ENCODE measurements at places on chromosomes 6 and 20.

DNA sequence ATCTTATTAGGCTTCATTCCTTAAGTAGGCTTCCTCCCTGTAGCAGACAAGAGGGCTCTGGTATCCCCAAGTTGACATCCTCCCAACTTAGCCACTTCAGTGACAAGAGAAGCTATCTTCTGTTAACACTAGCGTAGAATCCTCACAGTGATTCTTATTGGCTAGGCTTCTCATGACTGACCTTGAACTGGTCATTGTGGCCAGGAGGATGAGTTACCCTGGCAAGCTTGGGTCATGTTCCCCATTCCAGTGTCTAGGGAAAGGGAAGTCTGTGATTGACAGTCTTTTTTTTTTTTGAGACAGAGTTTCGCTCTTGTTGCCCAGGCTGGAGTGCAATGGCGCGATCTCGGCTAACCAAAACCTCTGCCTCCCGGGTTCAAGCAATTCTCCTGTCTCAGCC is 7.1 kb downstream of the CDKAL1 start:
- no peak for DNase-seq

- DNase-seq, result no peak
Measured at GRCh38 chr6:131430531-131430930, 142.5 kb upstream of the ARG1 start.

- DNase-seq, result no peak
Measured at GRCh38 chr6:88920088-88920487, 43.3 kb downstream of the RNGTT start.

DNA sequence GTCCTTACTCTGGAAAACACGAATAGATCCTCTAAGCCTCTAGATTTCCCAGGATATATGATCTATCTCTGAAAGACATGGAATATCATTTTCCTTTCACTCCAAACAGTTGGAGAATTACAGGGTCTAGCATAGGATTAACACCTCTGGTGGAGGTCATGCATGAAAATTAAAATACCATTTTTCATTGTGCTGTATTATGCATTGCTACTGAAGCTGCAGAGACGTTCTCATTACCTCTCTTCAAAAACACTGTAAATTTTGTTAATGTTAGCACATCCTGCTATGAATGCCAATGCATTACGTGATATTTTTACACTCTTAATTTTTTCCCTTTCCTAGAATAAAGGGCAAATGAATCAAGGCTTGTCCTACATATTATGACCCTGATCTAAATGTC is 558.6 kb downstream of the TBC1D32 start:
- DNase-seq, result no peak

DNA sequence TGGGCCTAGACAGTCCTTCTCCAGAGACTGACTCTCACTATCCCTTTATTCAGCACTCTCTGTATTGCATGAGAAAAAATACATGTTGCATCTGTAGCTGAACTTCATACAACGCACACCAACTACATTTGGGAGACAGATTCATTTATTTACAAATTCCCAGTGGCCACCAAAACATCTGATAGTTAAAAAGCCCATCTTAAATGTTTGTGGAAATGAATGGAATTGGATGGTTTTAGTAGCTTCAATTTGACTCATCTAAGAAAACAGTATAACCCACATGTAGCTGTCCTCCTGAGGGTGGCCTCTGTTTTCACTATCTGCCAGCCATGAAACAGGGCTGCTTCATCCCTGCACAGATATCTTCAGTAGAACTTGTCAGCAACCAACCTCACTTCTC is 116.3 kb downstream of the PCSK2 start:
- no peak for DNase-seq

- peak; percentile 42 for DNase-seq
Measured at GRCh38 chr20:38880952-38881735, 45.1 kb upstream of the FAM83D start.

DNA sequence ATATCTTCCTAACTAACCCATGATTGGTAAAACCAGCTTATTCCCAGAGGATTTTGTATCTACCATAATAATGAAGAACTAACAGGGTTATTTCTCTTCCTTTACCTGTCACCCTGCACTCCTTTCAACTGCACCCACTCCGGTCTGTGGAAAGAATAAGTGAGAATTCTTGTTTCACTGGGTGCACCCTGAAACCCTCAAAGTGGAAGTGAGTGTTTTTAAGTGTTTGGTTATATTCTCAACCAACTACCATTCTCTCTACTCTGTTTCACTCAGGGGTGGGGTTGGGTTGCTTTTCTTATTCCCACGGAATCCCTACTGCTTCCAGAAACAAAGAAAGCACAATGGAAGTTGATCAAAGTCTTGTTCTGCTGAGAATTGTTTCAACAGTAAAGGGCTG is 42.6 kb upstream of the KHDRBS2 start:
- no peak for DNase-seq

GRCh38 chr20:43295263-43295662 is 105.6 kb upstream of the PTPRT start:
- DNase-seq, result no peak

GRCh38 chr6:156598071-156598854 is 178.9 kb upstream of the ARID1B start:
- DNase-seq, result no peak

DNA sequence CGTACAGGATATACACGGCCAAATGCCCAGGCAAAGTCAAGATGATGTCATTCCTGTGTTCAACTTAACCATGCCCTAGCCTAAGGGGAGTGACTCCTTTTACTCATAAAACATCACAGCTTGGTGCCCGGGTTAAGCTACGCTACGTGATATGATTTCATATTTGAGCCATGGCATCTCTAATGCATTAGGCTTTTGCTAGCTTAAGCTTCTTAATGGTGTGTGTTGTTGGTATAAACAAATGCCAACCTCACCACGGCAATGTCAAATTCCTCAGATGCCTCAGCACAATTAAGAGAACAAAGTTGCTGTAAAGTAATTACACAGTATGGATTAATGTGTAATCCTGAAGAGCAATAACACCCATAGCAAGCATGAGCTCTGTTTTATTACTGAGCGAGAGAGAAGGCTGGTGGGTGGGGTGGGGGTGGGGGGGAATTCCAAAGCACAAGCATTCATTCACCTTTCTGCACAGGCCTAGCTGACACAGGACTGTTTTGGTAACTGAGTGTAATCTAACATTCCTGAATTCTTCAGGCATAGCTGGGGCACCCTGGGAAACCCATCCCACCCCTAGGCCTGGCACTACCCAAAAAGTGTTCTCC is 44.7 kb upstream of the CNKSR3 start:
- no peak for DNase-seq

- no peak for DNase-seq
Measured at GRCh38 chr6:168815229-168815628, 374.2 kb downstream of the SMOC2 start.

- DNase-seq, result no peak
Measured at GRCh38 chr6:32741031-32741960, at the start of gene HLA-DQA2. Gene HLA-DQA2, plus strand, starts transcription at chr6:32741391. Its CDS starts 53 bp downstream, at chr6:32741444.

DNA sequence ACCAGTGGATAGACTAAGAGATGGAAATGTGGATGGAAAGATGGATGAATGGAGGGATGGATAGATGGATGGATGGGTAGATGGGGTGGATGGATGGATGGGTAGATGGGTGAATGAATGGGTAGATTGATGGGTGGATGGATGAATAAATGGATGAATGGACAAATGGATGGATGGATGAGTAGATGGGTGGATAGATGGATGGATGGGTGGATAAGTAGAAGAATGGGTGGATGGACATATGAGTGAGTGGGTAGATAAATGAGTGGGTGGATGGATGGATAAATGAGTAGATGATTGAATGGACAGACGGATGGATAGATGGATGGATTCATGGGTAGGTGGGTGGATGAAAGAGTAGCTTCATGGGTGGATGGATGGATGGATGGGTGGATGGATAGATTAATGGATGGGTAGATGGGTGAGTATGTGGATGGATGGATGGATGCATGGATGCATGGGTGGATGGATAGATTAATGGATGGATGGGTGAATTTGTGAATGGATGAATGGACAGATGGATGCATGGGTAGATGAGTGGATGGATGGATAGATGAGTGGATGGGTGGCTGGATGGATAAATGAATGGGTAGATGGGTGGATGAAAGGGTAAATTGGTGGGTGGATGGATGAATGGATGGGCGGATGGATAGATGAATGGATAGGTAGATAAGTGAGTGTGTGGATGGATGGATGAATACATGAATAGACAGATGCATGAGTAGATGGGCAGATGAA is 29.5 kb upstream of the KCNB1 start:
- no peak for DNase-seq

DNA sequence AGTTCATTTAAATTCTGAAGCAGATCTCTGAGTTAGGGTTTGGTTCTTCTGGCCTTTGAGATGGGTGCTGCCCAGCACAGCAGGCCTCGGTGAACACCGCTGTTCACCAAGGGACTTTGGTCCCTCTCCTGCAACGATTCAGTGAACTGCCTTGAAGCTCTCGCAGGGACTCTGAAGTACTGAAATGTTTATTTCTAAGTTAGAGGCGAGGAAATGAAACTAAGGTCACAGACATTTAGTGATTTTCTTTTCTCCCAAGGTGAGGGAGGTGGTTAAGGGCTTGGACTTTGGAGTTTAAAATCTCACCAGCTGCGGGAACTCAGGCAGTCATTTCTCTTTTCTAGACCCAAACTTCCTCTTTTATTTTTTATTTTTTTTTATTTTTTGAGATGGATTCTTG is 26.2 kb downstream of the E2F3 start:
- no peak for DNase-seq

DNA sequence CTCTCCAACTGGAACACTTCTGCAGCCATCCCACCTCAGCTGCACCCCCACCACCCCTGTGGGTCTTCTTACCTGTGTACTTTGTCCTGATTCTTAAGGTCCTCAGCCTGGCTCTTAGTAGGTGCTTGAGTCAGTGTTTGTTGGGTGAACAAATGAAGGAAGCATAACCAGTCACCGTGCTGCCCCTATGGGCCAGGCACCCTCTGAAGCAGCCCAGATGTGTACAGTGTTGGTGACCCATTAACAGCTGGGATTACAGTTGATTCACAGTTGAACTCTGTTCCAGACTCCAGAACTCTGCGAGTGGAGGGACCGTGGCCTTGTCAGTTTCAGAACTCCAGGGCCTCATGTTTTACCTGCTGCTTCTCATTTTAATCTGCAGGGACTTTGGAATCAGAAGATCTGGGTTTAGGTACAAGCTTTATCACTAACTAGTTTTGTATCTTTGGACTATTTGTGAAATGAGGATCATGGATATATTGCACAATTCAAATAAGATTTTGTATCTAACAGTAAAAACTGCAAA is 203.8 kb downstream of the TMEM242 start:
- no peak for DNase-seq

DNA sequence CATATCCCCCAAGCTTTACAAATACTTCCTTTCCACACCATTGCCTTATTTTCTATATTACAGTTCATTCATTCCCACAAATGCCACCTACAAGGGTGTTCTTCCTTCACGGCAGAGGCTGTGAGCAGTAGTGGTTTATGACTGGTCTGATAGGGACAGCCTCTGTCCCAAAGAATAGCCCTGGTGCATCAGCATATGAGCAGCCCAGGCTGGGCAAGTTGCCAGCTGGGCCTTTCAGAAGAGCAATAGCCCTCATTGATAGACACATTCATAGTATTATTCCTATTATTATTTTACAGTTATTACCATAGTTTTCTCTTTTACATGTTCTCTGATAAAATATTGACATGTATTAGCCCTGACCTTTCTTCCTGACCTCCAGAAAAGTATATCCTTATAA is 149.9 kb downstream of the MMS22L start:
- peak; percentile 15 for DNase-seq

- no peak for DNase-seq
Measured at GRCh38 chr6:22219925-22220324, 76.9 kb downstream of the PRL start.

DNA sequence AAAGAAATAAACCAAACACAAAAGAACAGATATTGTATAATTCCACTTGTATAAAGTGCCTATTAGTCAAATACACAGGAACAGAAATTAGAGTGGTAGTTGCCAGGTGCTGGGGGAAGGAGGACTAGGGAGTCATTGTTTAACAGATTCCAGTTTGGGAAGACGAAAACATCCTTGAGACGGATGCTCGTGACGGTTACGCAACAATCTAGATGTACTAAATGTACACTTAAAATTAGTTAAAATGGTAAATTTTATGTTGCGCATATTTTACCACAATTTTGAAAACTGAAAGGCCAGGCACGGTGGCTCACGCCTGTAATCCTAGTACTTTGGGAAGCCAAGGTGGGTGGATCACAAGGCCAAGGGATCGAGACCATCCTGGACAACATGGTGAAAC is 111.0 kb downstream of the PKHD1 start:
- DNase-seq, result no peak

GRCh38 chr6:14727494-14728395 is 518.1 kb upstream of the JARID2 start:
- no peak for DNase-seq

- DNase-seq, result no peak
Measured at GRCh38 chr20:47164140-47164539, 192.4 kb downstream of the ZMYND8 start.

DNA sequence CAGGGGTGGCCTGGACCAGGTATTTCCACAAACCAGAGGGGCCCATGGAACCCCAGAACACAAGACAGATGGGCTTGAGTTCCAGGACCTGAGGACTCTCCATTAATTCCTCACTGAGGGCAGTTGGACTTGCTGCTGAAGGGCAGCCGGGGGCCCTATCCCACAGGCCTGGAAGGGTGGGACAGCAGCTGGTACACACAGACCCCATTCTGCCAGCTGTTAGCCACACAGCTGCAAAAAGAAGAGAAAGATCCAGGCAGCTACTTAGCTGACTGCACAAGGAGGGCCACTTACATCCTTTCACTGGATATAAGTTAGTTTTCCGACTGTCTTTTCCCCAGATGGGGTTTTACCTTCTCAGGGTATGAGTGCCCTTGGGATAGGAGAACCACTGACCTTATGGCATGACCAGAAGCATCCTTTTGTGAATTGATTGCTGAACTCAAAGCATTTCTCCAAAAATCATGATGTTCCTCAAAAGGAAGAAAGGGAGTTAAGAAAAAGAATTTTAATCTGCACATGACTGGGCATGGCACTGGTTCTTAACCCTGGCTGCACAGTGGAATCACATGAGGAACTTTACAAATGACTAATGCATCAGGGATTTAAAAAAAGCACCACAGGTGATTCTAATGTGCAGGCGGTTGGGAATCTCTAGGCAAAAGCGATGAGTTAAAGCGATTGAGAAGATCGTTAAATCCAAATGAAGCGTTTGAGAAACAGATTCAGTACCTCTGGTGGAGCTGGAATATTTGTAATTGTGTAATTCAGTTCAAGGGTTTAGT is 199.4 kb downstream of the TFAP2A start:
- DNase-seq, result no peak

DNA sequence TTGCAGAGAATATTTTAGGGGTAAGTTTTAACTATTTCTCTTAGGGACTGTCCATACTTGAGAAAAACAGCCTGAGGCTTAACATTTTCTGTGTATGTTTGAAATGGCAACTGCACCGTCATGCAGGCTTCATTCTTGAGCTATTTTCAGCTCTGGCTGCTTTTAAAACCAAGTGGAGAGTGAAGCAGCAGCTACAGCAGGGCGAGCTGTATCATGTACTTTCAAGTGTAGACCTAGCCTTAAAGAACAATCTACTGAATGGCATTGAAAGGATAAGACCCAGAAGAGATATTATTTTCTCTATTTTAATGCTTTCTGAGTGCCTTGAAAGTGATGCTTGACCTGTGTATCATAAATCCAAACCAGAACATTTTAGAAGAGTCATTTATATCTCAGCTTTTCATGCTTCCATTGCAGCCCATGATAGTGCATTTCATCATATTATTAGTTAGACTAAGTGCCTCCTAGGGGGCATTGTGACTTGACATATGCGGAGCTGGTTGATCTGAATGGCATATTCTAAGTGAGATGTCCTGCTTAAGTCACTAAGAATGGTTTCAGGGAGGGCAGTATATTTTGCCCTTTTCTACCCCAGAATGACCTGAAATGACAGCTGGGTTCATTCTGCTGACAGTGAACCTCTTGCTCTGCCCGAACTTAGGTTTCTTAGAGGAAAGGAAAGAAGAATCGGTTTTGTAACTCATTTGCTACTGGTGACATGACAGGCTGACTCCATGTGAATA is 85.3 kb downstream of the NKAIN2 start:
- DNase-seq, result no peak
